ENCODE measurements at places on chromosomes 6 and 20.

GRCh38 chr6:144443157-144443556 lies 158.0 kb downstream of the UTRN start:
- no peak for DNase-seq

- no peak for DNase-seq
These were observed 12.8 kb upstream of the MYMX start for GRCh38 chr6:44203955-44204354.

GRCh38 chr20:33411711-33412483 lies 10.6 kb upstream of the CDK5RAP1 start:
- DNase-seq: no peak

GRCh38 chr20:63782521-63782971 lies 43.0 kb downstream of the SLC2A4RG start:
- no peak for DNase-seq

GRCh38 chr6:33279971-33280511 lies 3.1 kb downstream of the B3GALT4 start:
- peak; percentile 65 for DNase-seq

- DNase-seq: peak; percentile 95
These were observed 556.0 kb upstream of the JAG1 start for GRCh38 chr20:11229772-11230171.

DNA sequence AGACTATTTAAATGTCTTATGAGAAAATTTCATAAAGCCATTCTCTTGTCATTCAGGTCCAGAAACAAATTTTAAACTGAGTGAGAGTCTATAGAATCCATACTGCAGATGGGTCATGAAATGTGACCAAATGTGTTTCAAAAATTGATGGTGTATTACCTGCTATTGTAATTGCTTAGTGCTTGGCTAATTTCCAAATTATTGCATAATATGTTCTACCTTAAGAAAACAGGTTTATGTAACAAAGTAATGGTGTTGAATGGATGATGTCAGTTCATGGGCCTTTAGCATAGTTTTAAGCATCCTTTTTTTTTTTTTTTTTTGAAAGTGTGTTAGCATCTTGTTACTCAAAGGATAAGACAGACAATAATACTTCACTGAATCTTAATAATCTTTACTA lies 5.0 kb downstream of the MARCKS start:
- DNase-seq: no peak

DNA sequence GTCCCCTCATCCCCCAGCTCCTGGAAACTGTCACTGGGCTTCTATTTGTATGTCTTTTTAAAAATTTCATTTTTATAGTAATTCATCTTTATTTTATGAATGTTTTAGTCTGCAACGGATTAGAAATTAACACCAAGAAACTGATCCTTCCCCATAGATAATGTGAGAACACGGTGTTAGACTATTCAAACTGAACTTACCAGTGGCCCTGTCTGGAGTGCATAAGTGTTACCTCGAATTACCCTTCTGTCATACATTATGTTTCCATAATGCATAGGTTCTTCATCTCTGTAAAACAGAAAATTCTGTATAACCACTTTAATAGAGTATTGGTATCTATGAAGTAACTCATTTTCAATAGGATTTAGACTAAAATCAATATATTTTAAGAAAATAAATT lies 6.4 kb downstream of the RSPH3 start:
- DNase-seq: no peak

DNA sequence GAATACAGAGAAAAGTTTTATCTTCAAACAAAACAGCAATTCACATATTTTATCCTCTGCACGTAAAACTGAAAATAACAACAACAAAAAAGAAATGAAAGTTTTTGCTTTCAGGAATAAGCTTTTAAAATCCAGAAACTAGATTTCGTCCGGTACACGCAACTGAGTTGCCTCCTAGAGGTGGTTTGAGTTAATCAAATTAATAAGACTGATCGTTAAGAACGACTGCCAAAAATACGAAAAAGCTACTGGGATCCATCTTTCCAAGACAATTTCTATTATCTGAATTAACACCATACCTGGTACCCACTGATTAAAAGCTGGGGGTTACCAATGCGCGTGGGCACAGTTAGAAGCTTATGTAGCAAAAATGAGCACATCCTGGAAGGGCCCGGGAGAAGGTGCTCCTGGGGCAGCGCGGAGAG lies 669 bp downstream of the PDCD2 start:
- no peak for DNase-seq

DNA sequence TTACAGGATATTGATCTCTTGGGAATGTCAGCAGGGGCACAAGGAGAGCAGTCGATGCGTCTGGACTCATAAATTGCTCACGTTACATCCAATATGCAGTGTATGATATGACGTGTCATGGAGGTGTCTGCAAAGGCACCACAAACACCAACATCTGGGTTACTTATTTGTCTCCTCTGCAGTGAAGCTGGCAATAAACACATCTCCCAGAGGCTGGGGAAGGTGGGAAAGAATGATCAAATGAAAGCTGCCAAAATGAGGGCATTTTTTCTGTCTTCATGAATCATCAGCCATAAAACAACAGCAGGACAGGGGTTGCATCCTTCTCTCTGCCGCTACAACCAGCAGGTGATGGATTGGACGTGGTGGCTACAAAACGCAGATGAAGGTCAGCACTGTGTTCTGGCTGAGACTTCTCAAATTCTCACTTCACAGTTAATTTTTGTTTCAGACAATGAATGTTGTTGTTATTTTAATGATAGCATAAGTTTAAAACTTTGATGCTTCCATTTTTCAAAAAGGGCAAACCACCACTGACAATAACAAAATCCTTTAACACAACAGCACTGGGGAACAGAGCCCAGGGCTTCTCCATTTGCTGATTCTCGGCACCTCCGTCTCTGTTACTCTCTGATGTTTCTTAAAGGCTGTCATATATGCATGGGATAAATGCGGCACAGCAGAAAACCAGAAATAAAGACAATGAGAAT lies 47.5 kb downstream of the ERMARD start:
- DNase-seq: no peak

DNA sequence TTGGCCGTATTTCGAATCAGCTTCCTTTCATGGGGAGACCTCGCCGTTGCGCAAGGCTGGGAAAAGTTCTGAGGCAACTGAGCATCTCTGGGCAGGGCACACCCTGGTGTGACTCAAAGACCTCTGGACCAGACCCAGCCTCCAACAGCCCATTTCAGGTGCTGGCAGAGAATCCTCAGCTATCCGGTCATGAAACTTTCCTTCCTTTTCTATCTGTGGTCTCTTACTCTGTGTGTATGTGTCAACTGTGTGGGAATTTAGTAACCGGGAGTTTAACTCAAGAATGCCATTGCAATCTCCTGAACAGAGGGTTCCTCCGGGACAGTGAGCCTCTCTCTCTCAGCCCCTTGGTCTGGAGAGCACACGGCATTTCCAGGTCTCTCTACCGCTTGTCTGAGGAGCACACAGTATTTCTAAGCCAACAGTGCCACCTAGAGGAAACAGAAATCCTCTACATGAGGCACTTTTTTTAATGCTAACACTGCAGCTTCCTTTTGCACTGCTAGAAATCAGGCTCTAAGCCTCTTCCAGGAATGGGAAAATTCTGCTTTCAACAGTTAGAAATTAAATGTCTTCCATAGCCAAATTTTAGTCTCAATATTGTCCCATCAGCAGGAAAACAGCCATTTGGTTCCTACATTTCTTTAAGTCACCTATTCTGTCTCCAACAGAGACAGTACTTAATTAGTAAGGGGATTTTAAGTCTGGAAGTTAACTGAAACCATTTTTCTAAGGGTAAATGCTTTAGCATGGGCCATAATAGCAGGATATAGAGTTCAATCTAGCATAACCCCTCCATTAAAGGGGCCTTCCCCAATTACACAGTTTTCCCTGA lies 32.7 kb downstream of the PLN start:
- DNase-seq: peak; percentile 86

- no peak for DNase-seq
These were observed 364.0 kb upstream of the ARID1B start for GRCh38 chr6:156413154-156413553.

- peak; percentile 76 for DNase-seq
These were observed 86.0 kb downstream of the SESN1 start for GRCh38 chr6:109008537-109009235.

GRCh38 chr6:4113649-4114048 lies 21.7 kb downstream of the ECI2 start:
- DNase-seq: no peak

DNA sequence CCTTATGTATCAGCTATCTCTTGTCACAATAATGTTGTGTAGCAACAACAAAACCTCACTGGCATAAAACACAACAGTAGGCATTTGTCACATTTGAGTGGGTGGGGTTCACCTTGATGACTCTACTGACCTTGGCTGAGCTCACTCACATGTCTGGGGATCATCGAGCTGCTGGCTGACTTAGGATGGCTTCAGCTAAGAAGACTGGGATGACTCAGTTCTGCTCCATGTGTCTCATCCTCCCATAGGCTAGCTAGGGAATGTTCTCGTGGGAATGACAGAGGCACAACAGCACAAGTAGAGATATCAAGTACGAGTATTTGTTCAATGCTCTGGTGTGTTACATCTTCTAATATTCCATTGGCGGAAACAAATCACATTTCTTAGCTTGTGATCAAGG lies 167.9 kb downstream of the PLCB1 start:
- DNase-seq: no peak

DNA sequence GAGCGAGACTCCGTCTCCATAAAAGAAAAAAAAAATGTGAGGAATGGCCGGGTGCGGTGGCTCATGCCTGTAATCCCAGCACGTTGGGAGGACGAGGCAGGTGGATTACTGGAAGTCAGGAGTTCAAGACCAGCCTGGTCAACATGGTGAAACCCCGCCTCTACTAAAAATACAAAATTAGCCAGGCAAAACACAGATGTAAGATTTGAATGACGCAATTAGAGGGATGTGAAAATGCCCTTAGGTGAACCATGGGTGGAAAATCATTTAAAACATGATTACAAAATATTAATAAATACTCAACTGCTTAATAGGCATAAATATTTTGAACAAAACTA lies 20.9 kb downstream of the COL9A3 start:
- DNase-seq: no peak

GRCh38 chr6:169994739-169995138 lies 243.3 kb downstream of the ERMARD start:
- DNase-seq: no peak

- DNase-seq: no peak
These were observed 2.5 kb upstream of the PIGT start for GRCh38 chr20:45413479-45413878.

DNA sequence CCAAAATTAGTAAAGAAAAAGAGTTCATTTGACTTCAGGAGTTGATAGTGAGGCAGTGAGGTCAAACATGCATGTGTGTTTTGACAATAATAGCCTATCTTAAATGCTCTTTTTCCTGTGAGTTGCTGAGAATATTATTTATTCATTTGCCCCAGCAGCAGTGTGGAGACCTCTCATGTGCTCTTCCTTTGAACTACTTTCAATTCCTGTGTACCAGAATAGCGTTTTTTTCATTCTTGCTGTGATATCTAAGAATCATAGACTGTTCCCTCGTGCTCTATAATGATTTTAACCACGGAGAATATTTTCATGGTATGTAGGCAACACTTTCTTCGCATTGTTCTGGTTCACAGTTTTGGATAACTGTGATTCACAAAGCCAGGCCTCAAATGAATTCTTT lies 5.2 kb downstream of the CDYL start:
- no peak for DNase-seq

- DNase-seq: no peak
These were observed 34.7 kb downstream of the MAN1A1 start for GRCh38 chr6:119314885-119315272.

DNA sequence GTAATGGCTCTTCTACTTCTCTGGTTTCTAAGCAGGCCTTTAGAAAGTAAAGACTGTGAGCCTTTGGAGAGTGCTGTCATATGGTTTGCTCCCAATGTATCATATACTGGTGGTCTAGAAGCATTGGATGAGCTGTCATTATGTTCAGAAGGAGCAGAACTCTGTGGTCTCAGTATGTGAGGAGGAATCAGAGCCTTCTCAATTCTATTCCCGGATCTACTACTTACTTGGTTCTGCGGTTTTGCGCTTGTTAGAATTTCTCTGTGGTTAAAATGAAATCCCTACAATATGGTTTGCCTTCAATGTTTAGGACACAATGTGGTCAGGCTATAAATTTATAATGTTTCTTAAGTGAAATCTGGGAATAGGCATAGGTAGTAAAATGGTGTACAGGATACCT lies 64.6 kb downstream of the RWDD2A start:
- no peak for DNase-seq

DNA sequence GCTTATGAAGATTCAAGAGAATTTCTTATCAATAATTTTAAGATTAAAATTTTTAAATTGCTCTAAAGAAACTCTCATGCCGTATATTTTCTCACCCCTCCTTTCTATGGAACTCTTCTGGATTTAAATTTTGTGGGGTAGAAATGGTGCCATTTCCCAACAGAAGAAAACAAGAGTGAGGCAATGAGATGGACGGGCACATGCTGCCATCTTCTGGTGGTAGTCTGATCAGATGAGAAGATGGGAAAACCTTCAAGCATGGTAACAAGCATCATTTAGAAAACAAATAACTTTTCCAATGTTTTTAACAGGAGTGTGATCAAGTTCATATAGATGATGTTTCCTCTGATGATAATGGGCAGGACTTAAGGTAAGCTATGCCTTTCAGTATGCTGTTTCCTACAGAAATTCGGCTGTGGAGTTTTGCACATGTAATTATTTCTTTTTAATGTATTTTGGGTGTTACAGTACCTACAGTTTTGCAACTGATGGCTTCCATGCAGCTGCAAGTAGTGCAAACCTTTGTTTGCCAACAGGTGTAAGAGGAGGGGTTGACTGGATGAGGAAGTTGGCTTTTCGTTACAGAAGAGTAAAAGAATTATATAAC lies 271.4 kb downstream of the EYA4 start:
- DNase-seq: peak; percentile 80

- no peak for DNase-seq
These were observed 24.5 kb downstream of the ILRUN start for GRCh38 chr6:34671801-34672656.

- no peak for DNase-seq
These were observed 8.8 kb upstream of the NHSL1 start for GRCh38 chr6:138507977-138508675.

DNA sequence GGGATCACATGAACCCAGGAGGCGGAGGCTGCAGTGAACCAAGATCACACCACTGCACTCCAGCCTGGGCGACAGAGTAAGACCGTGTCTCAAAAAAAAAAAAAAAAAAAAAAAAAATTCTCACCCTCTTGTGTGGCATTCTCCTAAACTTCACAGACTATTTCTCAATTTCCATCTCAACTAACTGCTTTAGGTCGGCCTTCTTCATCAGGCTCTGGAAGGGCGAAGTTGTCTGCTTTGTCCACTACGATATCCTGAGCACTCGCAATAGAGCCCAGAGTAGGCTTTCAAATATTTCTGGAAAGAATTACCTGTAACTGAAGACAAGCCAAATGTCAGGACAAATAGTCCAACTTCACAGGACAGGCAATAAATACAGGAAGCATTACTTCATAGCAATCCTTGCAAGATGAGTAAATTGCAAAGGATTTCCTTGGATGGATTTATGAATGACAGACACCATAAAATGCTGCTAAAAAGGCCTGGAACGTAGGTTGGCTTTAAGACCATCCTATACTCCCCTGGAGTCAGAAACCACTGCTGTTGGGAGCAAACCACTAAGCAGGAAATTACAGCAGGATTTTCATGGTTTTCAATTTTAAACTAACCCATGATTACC lies 116.3 kb upstream of the SLC2A12 start:
- no peak for DNase-seq
